GM12864 (cell line): ENCODE measurements at places on chromosomes 12 and 14.

- no peak for DNase-seq
Observed at GRCh38 chr14:56648508-56649301, 69.1 kb downstream of the TMEM260 start.

DNA sequence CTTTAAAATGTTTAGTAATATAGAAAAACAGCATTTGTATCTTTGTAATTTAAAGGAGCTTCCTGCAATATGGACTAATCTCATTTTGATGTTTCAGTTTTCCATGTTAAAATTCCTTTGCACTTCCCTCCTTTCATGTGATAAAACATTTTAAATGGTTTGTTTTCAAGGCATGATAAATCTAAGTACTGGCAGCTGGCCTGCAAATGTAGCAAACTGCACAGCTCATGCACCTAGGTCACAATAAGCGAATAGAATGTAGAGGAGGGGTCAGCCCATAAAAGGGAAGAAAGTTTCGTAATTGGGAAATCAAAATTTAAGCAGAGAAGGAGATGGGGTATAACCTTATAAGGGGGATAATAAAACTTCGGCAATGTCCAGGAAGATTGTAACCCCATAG, 80.0 kb upstream of the KCNH3 start:
- no peak for DNase-seq

GRCh38 chr12:128711486-128711885, 112.3 kb downstream of the SLC15A4 start:
- no peak for DNase-seq

GRCh38 chr14:49966971-49967630, 74.2 kb downstream of the ARF6 start:
- no peak for DNase-seq

DNA sequence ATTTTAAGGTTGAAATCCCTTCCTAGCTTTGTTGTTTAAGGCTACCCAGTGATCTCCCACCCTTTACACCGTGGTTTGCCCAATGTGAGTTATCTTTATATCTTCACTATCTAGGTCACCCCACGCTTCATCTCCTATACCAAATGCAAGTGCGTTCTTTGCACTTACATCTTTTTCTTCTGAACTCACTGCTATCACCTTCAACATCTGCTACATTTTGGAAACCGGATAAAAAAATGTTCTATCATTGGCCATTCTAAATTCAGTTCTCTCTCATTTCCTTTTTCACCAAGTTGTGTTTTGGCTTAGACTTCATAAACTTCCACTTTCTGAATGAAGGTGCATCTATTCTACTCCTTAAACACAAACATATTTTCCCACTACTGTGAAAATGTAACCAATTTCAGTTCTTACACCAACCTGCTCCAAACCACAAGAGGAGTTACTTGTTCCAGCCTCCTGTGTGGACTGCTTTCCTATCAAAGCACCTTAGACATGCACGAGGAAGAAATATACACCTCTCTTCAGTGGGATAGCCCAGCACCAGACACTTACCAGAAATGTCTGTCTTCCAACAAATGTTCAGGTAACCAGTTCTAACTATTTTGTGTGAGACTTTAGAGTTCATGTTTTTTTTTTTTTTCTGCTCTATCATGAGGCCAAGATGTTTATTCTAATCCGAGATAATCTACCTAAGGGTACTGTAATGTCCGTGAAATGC, 21.9 kb downstream of the CLEC9A start:
- DNase-seq, result no peak

DNA sequence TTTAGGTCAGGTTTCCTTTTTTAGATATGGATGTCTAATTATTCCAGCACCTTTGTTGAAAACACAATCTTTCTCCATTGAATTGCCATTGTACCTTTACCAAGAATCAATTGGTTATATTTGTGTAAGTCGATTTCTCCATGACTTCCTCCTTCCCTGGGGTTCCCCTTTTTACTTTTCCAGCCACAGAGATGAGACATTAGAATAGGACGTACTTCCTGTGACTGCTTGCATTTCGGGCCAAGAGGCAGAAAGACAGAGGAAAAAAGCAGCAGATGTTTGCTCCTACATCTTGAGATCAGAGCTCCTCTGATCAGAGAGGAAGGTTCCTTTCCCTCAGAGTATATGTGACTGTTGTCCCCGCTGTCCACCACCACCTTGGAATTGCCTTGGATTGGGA, 453.7 kb upstream of the RGS6 start:
- DNase-seq, result no peak

GRCh38 chr12:66393890-66394289, 91.6 kb downstream of the HELB start:
- DNase-seq, result no peak

- no peak for DNase-seq
Observed at GRCh38 chr14:106277503-106277902, 751.1 kb downstream of the TMEM121 start.

DNA sequence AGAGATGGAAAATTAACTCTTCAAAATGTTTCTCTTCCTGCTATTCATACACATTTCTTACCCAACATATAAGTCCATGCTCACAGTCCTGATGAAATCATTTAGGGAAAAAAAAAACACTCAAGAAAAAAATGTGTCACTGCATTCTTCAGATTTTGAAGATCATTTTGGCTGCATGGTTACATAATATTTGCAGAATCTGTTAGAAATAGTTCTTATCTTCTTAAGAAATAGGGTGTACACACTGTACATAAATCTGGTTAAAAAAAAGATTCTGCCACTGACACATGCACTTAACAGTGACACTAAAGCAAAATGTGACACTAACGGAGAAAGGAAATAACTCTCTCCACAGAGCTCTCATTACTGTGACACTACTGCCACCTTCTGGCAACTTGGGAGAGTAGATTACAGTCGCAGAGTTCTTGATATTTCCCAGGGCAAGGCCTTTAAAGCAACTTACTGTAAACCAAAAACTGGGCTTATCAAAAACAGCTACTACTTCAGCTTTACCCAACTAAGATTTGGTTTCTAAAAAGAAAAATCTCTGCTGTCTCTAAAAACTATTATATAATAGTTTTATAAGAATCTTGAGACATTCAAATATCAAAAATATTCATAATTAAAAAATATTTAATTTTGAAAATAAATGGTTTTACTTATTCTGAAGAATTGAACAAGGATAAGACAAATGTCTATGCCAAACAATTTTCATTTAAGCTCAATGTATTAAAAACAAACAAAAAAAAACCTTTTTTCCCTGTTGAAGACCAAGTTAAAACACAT, 65.0 kb downstream of the SETD3 start:
- DNase-seq, result peak; percentile 60

- no peak for DNase-seq
Observed at GRCh38 chr14:64062381-64063115, 209.7 kb downstream of the SYNE2 start.

DNA sequence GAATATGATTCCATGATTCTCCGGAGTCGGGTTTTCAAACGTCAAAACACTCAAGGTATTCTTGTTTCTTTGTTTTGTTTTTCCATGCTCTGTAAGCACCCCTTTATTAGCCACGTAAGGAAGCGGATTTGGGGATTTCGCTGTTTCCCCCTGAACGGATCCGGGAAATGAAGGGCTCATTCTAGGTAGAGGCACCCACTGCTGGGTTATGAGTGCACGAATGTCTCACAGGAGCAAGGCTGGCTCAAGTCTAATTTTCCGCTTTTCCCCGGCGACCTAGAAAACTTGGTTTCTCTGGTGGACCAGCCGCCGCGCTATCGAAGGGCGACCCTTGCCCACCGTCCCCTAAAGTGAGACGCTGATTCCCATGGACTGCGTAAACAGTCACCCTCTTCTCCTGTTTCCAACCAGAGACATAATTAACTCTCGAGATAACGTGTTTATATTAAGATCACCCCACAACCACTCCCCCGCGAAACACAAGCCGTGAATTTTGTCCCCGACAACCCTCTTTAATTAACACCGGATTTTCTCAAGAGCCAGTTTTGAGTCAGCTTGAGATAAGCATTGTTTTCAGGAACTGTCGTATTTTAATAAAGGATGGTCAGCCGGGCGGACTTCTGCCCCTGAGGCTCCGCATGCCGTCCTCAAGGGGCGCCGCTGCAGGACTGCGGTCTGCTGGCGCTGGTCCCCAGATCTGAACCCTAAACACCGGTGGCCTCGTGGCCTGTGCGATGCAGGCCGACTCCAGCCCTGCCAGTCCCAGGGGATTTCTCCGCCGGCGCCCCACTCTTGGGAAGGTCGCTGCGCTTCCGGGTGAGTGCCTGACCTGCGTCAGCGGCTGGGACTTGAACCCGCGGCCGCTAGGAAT, 515 bp upstream of the ABCC9 start:
- DNase-seq, result no peak

GRCh38 chr12:52395761-52396434, 10.2 kb downstream of the KRT82 start:
- no peak for DNase-seq

GRCh38 chr12:19941096-19941495, 427.2 kb upstream of the PDE3A start:
- no peak for DNase-seq

DNA sequence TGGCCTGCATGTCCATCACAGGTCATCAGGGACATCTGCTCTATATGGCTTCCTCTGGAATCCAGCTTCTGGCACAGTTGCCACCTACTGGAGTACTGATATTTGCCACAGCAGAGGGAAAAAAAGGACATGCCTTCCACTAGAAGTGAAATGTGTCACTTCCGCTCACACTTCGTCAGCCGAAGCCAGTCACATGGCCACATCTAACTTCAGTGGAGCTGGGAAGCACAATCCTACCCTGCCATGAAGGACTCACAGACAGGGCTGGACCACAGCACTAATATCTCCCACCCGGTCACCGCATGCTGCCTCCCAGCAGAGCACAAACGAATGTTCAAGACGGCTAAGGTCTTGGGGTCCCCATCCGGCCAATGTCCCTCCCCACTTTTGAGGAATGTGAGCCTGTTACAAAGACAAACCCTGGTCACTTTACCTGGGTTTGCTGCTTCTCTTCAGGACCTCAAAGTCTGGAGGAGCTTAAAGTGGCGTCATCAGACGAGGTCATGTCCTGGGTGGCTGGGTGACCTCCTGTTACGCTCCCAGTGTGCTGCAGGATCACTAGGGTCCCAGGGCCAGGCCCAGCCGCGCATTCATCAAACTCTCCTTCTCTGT, 98.6 kb downstream of the GCH1 start:
- no peak for DNase-seq

DNA sequence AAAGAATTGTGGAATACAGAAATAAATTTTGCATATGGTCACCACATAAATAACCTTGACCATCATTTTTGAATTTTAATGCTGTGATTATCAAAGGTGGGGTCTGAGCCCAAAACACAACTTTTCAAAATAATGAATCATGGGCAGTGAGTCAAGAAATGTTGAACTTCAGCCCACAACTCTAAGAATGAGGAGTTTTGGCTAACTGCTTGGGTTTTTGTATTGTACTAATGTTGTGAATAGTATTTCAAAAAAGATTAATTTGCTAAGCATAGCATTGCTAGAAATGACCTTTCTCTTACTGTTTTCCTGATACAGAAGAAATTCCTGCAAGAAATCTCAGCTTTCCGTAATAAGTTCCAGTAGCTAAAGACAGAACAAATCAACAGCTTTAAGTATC, 24.4 kb upstream of the YARS2 start:
- DNase-seq, result no peak

DNA sequence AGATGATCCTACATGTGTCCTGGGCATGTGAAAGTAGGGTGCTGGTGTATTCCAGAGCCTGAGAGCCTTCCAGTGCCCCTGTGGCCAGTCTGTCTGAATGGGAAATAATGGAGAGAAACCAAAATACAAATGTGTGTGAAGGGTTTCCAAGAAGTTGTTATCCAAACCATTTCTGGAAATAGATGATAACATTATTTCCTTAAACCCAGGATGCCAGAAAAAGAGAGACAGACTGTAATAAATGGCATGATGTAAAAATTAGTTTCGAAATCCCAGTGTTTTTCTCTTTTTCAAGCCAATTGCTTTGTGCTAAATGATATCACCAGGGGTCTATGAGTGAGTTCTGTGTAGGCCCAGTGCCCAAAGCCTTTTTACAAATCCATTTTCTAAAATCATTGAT, 175.3 kb downstream of the PHLDA1 start:
- DNase-seq, result no peak

DNA sequence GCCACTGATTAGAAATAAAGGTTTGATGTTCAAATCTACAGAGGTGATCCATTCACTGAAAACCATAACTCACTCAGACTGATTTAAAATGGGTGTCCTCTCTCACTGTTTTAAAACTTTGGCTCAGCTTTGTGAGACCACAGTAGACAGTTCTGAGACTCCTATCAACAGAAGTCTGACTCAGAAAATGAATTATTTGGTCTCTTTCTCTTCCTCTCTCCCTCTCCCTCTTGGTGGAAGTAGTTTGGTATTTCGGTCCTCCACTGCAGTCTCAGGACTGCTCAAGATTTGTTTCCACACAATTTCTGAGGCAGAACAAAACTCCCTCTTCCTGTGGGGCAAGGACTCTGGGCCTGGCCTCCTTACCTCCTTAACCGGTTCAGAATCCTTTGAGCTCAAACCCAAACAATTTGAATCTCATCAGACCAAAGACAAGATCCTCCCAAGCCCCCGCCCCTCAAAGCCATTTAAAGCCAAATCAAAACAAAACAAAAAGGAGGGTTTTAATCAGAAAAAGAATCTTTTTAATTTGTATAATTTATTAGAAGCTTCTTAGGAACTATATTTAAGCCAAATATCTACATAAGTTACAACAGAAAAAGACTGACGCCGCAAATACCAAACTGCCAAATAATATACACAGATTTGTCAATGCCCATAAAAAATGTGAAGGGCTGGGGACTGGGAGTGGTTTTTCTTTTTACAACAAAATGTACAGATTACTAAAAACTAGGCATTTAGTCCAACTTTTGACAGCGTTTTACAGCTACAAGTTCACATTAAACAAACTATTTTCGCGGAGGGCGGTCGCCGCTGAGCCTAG, 3.9 kb downstream of the NKX2-1 start:
- DNase-seq, result no peak
